ENCODE measurements at places on chromosomes 7 and 10.

DNA sequence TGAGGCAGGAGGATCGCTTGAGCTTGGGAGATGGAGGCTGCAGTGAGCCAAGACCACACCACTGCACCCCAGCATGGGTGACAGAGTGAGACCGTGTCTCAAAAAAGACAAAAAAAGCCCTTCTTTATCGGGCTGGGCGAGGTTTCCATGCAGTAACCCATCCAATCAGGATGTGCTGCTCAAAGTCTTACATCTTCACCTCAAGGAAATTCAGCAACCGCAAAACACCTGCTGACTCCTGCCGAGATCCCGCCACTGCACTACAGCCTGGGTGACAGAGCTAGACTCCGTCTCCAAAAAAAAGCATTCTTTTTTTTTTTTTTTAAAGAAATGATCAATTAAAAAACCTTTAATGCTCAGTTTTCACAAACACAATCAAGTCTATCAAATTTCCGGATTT lies 75.7 kb upstream of the KCTD7 start:
- no peak for DNase-seq

DNA sequence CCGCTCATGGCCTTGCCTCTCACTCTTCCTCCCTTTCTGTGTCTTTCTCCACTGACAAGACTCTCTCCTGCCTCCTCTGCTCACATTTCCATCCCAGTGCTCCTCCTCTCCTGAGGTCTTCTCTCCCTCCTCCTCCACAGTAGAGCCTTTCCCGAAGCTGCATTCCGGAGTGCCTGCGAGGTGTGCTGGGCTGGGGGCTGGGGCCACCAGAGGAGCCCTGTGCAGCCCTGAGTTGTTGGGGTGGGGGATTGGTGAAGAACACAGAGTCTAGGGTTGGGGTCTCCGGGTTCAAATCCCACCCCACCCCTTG lies 76.4 kb downstream of the ZMIZ1 start:
- DNase-seq, result no peak

DNA sequence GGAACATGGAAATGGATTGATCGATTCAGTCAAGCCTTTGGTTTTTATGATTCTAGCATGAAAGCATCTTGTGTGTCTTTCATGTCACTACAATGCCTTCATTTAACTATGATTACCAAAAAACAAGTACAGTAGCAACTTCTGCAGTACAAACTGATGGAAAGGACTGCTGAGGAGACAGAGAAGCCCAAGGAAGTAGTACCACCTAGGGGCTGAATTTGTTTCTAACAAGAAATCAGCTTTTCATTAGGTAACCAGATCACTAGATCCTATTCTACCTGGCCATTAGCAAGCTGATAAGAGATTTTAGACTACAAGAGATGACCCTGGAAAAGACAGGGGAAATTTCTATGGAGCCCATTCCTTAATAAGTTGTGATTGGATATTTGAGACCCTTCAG lies 3.2 kb upstream of the IFIT1 start:
- no peak for DNase-seq

- DNase-seq, result no peak
Measured at GRCh38 chr10:104109908-104110662, 11.9 kb upstream of the SFR1 start.

DNA sequence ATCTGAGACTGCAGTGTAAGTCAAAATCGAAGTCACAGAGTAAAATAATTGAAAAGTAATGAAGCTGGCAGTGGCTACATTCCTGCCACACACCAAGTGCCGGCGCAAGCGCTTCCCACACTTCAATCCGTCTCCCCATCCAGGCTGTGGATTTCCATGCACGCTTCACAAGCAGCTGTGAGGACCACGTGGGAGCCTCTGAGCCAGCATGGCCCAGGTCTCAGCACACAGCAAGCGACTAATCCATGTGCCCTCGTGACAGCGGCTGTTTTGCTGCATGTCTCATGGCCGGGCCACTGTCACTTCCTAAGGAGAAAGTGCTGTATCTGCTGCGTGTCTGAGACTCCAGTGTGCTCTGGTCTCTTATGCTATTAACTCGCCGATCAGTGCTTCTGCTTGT lies 566.9 kb downstream of the DNAJB6 start:
- no peak for DNase-seq

DNA sequence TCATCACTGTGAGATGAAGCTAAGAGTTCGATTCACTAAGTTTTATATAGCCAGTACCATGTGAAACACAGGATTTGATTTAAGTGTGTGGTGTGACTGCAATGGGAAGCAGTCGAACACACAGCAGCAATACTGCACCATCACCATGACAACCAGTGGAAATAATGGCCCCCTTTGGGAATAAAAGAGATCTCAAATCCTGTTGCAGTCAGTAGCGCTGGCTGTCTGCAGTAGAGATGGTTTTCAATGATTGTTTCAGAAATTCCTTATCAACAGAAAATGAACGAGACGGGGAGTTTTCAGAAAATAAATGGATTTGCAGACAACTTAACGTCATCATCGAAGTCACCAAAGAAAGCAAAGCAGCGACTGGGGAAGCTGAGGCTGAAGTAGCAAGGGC lies 91.0 kb downstream of the PTPRE start:
- DNase-seq, result no peak

GRCh38 chr7:105353752-105354328 lies 34.9 kb downstream of the SRPK2 start:
- no peak for DNase-seq

- no peak for DNase-seq
Measured at GRCh38 chr7:85019778-85020177, 167.1 kb downstream of the SEMA3D start.

GRCh38 chr10:79444199-79445119 lies 965 bp downstream of the ZCCHC24 start:
- no peak for DNase-seq

GRCh38 chr7:37493123-37493522 lies 44.5 kb upstream of the ELMO1 start:
- no peak for DNase-seq

- peak; percentile 19 for DNase-seq
Measured at GRCh38 chr7:20172736-20173334, 44.3 kb downstream of the MACC1 start.

- no peak for DNase-seq
Measured at GRCh38 chr7:71311576-71311975, 179.6 kb downstream of the GALNT17 start.

DNA sequence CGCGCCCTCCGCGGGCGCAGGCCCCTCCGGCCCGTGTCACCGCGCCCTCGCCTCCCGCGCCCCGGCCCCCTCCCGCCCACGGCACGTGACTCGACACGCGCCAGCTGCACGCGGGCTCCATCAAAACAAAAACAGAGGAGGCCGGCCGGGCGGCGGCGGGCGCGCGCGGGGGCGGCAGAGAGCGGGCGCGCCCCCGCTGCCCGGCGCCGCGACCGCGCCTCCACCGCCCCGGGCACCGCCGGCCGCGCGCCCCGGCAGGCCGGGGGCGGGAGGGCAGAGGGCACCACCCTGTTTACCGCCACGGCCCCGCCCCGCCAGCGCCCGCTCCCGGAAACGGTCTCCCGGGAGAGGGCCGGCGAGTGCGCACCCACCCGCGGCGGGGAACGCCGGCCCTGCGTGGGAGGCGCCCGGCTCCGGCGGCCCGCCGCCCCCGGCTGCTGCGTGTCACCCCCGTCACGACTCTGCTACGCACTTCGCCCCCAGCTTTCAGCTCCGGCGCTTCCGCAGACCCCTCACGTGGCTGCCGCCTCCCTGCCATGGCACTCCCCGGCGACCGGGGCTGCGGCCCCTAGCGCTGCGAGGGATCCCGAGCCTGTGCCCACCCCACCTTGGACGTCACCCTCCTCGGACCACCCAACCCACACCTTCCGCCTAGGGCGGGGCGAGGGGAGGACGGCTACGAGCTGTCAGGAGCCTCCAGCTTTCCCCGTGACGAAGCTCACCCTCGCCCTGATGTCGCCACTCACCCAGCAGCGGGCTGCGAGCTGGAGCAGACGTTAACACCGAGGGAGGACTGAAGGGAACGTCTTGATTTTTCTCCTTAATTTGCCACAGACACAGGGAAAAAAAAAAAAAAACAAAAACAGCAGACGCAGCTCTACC lies 221.6 kb upstream of the MKLN1 start:
- no peak for DNase-seq

DNA sequence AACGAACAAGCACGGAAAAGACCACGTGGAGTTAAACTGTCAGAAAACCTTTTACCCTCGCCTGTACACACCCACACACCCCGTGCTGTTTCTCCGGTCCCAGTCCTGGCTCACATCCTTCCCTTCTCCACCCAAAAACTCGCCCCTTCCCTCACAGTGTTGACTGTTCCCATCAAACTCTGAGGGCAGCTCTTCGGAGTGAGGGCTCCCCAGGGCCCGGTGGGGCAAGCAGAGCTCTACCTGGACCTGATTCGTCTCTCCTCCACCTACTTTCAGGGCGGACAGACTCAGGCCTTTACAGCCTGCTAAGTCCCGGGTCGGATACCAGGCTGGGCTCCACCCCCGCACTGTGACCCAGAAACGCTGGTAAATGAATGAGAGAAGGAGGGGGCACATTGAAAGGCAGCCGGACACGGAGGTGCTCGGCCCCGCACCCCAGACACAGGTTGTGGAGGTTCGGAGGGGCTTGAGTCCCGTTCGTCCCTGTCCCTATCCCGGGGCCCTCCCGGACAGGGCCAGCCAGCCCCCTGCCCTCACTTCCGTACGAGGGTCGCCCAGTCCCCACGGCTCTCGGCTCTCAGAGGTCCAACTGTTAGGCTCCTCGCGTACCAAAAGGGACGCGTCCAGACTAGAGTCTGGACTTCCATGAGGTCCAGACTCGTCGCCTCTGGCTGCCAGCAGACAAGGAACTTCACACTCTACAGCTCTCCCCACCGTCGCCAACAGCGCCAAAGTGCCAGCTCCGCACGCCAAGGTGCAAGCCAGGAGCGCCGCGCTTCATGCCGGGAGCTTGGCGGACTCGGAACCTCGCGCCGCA lies 31.7 kb upstream of the ASL start:
- DNase-seq, result peak; percentile 19

DNA sequence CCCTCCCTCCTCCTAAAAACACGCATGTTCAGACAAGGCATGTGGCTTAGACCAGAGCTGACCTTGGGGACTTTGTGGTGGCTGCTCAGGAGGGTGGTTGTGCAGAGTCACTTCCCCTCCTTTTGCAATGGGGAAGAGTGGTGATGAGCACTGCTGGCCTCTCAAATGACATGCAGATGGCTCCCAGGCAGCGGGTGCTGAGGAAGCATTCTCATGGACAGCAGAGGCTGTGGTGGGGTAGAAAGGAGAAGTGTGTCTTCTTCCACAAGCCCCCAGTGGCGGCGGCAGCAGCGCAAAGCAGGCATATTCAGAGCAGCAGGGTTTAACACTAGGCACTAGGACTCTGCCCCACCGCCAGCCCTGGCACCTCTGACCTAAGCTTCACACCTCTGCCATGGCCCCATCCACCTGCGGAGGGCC lies 105.9 kb upstream of the ANLN start:
- no peak for DNase-seq

DNA sequence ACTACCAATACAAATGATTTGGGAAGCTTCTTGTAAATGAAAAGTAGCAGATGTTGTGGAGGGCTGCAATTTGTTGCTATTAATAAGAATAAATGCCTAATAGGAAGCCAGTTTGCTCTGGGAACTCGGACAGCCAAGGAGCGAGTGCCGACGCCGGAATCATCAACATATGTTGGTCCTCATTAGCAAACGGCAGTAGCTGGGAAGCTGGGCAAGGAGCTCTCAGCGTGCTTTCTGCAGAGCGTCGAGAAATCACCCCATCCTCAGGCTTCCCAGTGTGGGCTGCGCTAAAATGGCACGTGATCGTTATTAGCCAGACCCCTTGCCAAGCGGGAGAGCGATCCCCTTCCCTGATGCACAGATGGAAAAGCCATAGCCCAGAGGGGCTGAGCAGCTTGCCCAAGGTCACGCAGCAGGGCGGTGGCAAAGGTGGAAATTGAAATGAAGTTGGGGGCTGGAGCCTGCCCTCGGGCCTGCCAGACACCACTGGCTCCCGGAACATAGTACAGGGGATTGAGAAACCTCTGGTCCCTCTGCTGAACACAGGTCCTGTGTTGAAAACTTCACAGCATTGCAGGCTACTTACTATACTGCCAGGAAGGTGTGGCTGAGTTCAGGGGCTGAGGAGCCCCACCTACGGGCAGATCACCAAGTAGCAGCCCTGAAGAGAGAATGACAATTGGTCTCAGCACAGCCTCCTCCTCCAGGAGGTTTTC lies 326.9 kb downstream of the PLXNA4 start:
- DNase-seq, result no peak

DNA sequence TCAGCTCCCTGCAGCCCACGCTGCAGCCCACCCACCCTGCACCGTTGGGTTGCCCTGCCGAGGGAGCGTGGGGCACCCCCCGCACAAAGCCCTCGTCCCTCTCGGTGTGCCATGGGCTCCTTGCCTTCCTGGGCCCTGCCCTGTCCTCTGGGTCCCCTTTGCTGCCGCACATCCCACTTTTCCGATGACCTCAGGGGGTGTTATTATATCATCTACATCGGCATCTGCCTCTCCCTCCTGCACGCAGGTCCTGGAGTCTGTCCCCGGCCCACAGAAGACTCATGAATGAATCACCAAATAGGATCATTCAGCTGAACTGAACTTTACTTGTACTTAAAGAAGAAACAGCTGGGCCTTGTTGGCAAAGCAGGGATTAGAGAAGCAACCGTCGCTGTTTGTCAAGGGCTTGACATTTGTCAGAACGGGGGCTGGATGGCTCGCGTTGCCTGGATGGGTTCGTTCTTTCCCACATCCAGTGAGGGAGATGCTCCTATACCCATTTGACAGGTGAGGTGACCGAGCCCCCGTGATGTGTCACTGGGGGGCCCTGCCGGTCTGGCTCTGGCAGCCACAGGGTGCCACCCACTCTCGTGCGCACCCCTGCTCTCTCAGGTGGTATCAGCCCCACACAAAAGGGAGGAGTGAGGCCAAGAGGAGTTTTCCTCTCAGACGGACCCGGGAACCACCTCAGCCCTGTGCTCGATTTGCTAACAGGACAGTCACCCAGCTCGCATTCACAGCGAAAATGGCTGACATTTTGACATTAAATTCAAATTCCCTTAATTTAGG lies 58.6 kb upstream of the EBF3 start:
- no peak for DNase-seq

DNA sequence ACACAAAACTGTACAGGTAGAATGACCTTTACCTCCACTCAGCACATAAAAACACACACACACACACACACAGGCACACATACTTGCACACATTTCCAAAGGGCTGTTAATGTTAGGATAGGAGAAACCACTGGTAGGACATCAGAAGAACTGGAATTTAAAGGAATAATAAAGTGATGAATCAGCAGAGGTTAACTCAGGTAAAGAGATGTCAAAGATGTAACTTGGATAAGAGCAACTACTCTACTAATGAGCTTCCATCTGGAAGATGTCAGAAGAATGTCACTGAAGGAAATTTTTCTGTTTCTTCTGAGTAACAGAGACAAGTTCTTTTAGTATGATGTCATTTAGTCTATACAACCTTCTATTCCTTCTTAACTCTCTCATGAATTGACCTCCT lies 26.4 kb upstream of the GPR37 start:
- no peak for DNase-seq

Measured in right renal cortex interstitium (tissue), 3 donors.